CD4-positive, alpha-beta T cell treated with Interleukin-4 for 4 hours (primary cell): ENCODE measurements at places on chromosomes 3 and 15.

DNA sequence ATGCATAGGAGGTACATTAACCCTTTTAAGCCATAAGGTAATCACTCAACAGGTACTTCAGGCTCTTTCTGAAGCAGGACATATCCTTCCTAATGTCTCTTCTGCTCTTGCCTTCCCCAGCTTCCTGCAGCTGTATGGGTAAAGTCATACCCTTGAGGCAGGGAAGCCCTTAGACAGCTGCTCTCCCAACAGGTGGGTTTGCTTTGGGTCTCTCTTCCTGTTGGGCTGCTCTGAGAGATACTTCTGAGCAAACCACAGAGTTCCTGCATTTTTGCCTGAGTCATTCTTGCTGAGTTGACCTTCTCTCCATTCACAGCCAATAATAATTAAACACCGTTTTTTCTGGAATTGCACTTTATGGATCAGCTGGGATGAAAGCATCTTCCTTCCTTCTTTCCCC lies 2.0 kb upstream of the TRAT1 start:
- no peak for DNase-seq

GRCh38 chr15:90078965-90079364 lies 23.3 kb downstream of the IDH2 start:
- no peak for DNase-seq

GRCh38 chr3:97884586-97885123 lies 62.8 kb downstream of the CRYBG3 start:
- DNase-seq: no peak

DNA sequence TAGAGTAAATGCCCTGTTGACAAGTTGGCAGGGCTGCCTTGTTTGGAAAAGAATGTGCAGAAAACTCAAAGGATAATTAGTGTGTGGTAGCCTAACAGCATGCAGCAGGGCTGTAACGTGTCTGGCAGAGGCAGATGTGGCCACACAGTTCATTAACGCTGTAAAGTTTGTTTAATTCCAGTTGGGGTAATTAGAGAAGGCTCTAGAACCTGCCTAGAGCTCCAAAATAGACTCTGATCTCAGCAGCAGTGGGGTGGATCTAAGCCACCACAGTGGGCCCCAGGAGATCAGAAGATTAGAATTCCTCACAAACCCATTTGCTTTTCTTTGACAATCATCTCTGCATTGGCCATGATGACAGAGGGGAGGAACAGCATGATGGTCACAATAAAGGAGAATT lies 65.1 kb upstream of the LEKR1 start:
- no peak for DNase-seq

DNA sequence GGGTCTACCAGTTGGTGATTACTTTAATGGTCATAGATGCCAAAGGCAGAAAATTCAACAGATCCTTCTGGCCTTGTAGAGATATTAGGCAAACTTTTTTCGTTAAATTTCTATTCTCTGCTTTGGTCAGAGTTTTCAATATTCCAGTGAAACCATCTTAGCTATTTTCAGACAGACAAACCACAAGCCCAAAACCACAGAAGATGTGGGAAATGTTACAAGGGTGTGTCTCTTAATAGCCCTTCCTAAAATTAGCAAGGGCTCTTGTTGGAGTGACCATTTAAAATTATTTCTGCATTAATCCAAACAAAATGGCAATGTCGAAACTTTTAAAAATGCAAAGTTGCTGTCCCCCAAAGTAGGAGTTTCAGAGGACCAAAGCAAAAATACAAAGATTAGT lies 102.8 kb downstream of the ARRDC4 start:
- DNase-seq: no peak
